CD8-positive, alpha-beta memory T cell (primary cell): ENCODE measurements at places on chromosomes 7 and 10. TPM values are rescaled to one million over a fixed set of nuclear protein-coding genes. Genes with fewer than 3 reads are reported as not detected.

- H3K4me3 ChIP-seq, result no peak overlapping the region
- DNase-seq, result no peak
- H3K27ac ChIP-seq, result no peak overlapping the region
- H3K4me1 ChIP-seq, result no peaks in the 10 kb centered on the region
These were observed 88.5 kb downstream of the ACTR3B start for GRCh38 chr7:152848026-152848425.

DNA sequence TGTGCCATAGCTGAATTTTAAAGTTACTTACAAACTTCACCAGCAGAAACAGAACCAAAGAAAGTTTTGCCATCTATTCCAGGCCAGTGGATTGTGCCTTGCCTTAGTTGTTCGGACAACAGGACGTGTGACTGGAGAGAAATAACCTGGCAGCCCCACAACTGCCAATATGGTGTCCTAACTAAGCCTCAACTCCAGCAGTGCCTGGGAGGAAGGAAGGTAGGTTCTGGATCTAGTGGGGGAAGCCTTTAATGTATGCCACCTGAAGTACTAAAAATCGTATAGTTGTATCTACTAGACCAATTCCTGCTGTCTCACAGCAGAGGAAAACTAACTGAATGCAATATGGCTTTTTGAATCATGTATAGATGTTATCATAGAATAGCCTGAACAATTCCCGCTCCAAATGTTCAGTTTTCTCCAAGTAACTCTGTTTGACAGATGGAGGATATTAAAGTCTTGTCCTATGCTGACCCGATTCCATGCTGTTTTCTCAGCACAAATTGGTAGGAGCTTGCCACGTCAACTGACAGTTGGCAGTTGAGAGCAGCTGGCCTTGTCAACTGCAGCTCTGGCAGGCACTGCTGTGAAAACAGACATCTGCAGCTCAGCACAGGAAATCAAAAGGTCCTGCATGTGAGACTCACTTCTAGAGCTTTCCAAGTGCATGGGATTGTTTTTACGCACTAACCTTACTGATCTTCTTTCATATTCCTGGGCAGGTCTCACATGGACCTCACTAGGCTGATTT lies 84.5 kb upstream of the WNT16 start:
- H3K4me1 ChIP-seq, result no peaks in the 10 kb centered on the region
- DNase-seq, result no peak
- no peak overlapping the region for H3K4me3 ChIP-seq
- H3K36me3 ChIP-seq, result no peaks in the 10 kb centered on the region

- no peaks in the 10 kb centered on the region for H3K27me3 ChIP-seq
- H3K27ac ChIP-seq, result peak overlapping the region; percentile 51
- peak overlapping the region; percentile 70 for H3K4me3 ChIP-seq
- DNase-seq, result peak; percentile 62
These were observed 4.1 kb downstream of the IMPDH1 start for GRCh38 chr7:128405471-128406313.

DNA sequence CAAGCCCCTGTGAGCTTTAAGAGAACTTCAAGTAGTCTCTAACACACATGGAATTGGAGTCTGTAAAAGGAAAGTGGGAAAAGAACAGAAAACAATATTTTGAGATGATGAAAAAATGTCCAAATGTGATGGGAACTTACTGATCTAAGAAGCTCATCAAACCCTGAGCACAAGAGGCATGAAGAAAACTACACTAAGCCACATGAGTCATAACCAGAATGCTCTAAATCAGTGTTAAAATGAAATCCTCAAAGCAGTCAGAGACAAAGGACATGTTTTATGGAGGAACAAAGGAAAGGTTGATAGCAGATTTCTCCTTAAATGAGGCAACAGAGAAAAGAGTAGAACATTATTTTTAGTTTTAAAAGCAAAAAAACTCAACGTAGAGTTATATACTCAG lies 37.2 kb downstream of the ZNF33A start:
- no peaks in the 10 kb centered on the region for H3K27me3 ChIP-seq
- H3K4me1 ChIP-seq, result peaks cover 6% of the 10 kb centered on the region
- no peak overlapping the region for H3K27ac ChIP-seq
- no peak for DNase-seq
- H3K36me3 ChIP-seq, result peaks cover 8% of the 10 kb centered on the region

DNA sequence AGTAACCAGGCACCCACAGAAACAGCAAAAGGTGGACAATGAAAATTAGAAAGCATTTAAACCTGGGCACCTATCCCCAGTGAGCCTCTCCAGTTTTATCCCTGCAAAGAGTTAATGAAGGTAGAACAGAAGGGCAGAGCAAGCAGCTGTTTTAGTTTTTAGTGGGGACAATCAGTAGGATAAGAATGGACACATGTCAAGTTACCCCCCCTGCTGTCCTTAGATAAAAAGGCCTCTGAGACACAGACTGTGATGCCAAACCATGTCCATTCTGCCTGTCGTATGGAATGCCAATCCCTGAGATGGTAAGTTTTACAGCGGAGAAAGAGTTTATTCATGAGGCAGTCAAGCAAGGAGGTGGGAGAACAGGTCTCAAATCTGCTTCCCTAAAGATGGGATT lies 162.6 kb upstream of the AGR3 start:
- no peaks in the 10 kb centered on the region for H3K27me3 ChIP-seq
- no peak overlapping the region for H3K4me3 ChIP-seq
- H3K36me3 ChIP-seq, result no peaks in the 10 kb centered on the region
- DNase-seq, result no peak
- H3K27ac ChIP-seq, result no peak overlapping the region

DNA sequence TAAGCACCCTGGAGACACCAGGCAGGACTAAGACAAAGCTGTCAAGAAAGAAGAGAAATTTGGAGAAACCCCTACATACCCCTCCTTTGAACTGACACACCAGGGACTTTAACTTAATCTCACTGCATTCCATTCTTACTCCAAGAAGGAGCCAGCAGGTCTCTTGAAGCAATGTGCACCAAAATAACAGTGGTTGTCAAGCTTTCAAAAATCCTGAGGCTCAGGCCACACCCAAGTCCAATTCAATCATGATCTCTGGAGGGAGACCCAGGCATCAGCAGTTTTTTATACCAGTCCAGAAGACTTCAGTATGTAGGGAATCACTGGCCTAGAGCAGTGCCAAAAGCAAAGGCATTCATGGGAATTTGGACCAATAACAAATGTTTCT lies 6.8 kb downstream of the SLC25A13 start:
- no peak for DNase-seq
- no peaks in the 10 kb centered on the region for H3K36me3 ChIP-seq
- H3K4me1 ChIP-seq, result no peaks in the 10 kb centered on the region
- no peak overlapping the region for H3K4me3 ChIP-seq
- H3K27me3 ChIP-seq, result no peaks in the 10 kb centered on the region

DNA sequence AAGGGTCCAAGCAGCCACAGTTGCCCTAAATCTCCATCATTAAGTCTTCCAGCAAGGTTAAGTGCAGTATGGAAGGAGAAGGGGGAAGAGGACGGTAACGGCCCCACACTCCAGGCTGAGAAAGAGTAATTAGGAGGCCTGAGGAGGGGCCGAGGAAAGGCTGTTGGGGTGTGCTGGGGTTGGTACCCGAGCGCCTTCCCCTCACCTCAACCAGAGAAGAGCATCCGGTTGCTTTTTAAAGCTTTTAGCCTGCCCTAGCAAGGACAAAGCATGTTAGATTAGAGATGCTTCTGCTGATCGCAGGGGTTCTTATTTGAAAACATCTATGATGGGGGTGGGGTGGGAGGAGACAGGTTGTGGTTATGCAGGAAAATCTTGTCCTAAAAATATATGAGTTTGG lies 9.0 kb upstream of the ZSCAN21 start:
- no peaks in the 10 kb centered on the region for H3K27me3 ChIP-seq
- no peaks in the 10 kb centered on the region for H3K4me1 ChIP-seq
- DNase-seq, result no peak

DNA sequence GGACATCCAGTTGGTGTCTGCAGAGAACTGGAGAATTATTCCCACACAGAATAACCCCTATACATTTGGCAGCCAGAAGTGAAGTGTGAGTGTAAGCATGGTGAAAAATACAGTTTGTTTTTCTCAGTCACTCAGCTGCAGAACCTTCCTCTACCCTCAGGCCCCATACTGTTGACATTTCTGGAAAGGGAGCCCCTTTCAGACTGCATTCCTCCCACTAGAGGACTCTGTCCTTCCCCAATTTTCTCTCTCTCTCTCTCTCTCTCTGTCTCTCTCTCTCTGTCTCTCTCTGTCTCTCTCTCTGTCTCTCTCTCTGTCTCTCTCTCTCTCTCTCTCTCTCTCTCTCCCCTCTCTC lies 86.8 kb upstream of the STEAP1B start:
- no peak for DNase-seq
- H3K4me1 ChIP-seq, result no peaks in the 10 kb centered on the region
- no peaks in the 10 kb centered on the region for H3K27me3 ChIP-seq
- no peak overlapping the region for H3K4me3 ChIP-seq

- H3K4me3 ChIP-seq, result peak overlapping the region; percentile 29
- DNase-seq, result peak; percentile 41
- H3K27ac ChIP-seq, result peak overlapping the region; percentile 69
- peaks cover 84% of the 10 kb centered on the region for H3K27me3 ChIP-seq
- H3K4me1 ChIP-seq, result peaks cover 54% of the 10 kb centered on the region
These were observed 936 bp downstream of the IGF2BP3 start for GRCh38 chr7:23469150-23469960.

GRCh38 chr7:289756-290553 lies at the start of gene FOXL3:
Gene FOXL3, plus strand, starts transcription at chr7:290170. Its CDS starts 0 bp downstream, at chr7:290170.
- peaks cover 12% of the 10 kb centered on the region for H3K27me3 ChIP-seq
- no peaks in the 10 kb centered on the region for H3K36me3 ChIP-seq
- H3K27ac ChIP-seq, result no peak within 1 kb of the TSS
- no peak within 1 kb of the TSS for H3K4me3 ChIP-seq
- DNase-seq, result no peak

- H3K4me1 ChIP-seq, result no peaks in the 10 kb centered on the region
- H3K36me3 ChIP-seq, result no peaks in the 10 kb centered on the region
- no peak overlapping the region for H3K4me3 ChIP-seq
- DNase-seq, result no peak
These were observed 437.2 kb upstream of the MKI67 start for GRCh38 chr10:128563387-128563786.

DNA sequence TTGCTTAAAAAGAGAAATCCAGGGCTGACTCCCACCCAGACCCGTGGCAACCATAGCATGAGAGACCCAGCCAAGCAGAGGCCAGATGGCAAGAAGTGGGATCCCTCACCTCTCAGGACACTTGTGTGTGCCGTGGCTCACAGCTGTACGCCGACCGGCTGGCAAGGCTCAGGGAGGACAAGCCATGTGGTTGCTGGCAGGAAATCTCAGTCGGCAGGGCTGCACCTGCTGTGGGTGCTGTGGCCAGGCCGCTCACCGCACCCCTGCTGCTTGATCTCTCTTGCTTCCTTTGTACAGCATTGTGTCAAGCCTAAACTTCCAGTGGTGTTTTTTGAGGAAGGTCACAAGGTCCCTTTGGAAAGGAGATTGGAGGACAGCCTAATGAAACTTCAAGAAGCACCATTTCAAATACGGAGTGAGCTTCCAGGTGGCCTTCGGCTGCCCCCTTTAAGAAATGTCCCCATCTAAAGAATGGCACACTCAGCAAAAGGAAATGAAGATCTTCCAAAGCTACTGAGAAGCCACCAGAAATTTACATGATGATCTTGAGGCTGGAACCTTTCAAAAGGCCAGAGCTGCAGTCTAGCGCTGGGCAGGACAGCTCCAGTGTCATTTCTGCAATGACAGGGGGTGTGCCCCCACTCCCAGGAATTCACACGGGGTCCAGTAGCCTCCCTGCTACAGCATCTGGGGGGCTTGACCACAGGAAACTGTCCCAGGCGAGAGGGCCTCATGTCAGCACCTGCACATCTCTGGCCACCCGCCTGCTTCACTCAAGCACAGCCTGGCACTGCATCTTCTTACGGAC lies 409.0 kb upstream of the MGMT start:
- no peak overlapping the region for H3K27ac ChIP-seq
- no peaks in the 10 kb centered on the region for H3K36me3 ChIP-seq
- peak overlapping the region; percentile 16 for H3K4me3 ChIP-seq
- DNase-seq, result peak; percentile 63
- no peaks in the 10 kb centered on the region for H3K27me3 ChIP-seq
- H3K4me1 ChIP-seq, result peaks cover 33% of the 10 kb centered on the region

GRCh38 chr7:36308031-36308430 lies 81.6 kb upstream of the ANLN start:
- DNase-seq, result no peak
- no peaks in the 10 kb centered on the region for H3K27me3 ChIP-seq
- H3K4me3 ChIP-seq, result no peak overlapping the region
- no peaks in the 10 kb centered on the region for H3K36me3 ChIP-seq
- no peak overlapping the region for H3K27ac ChIP-seq

- DNase-seq, result no peak
- no peaks in the 10 kb centered on the region for H3K36me3 ChIP-seq
- no peak overlapping the region for H3K4me3 ChIP-seq
- H3K4me1 ChIP-seq, result no peaks in the 10 kb centered on the region
- H3K27ac ChIP-seq, result no peak overlapping the region
- H3K27me3 ChIP-seq, result no peaks in the 10 kb centered on the region
These were observed 355.6 kb downstream of the RNLS start for GRCh38 chr10:88227342-88228018.

- DNase-seq, result no peak
- peak overlapping the region; percentile 88 for H3K27ac ChIP-seq
- H3K4me1 ChIP-seq, result peaks cover 31% of the 10 kb centered on the region
- H3K27me3 ChIP-seq, result no peaks in the 10 kb centered on the region
These were observed 1.3 kb upstream of the YWHAG start for GRCh38 chr7:76359978-76360638.

DNA sequence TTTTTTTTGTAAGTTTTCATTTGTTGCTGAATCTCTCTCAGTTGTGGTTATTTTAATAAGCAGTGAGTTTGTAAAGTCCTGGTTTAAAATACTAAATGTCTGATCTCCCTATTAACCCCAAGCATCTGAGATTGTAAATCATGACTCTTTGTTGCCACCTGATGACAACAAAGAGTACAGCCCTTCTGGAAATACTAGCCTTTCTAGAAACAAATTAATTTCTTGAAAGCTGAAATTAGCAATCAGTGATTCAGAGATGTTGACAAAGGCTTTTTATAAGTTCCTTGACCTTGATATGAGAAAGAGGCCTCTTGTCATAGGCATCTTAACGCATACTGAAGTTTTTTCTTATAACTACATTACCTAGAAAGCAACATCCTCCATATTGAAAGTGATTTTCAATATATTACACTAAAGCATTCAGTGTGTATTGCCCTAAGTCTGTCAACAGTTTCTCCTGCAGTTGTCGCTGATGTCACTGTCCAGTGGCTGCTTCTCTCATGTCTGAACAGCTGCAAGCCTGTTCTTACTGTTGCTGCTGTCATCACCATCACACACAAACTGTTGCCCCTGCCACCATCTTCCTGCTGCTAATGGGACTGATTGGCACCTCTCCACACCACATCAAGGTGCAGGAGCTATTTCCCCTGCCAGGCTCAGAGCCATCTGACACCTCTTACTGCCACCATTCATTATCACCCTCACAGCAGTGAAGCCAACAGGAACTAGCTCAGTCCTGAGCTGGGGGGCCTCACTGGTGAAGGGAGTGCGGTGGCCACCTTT lies 95.1 kb upstream of the LRGUK start:
- no peak overlapping the region for H3K27ac ChIP-seq
- H3K36me3 ChIP-seq, result no peaks in the 10 kb centered on the region
- H3K27me3 ChIP-seq, result no peaks in the 10 kb centered on the region
- DNase-seq, result no peak
- H3K4me1 ChIP-seq, result no peaks in the 10 kb centered on the region

The TAS2R4 gene
- not detected for polyA plus RNA-seq

The ZPBP gene
- not detected for polyA plus RNA-seq

The FAM237B gene
- not detected for polyA plus RNA-seq

The GNG11 gene
- not detected for polyA plus RNA-seq

The VENTX gene
- not detected for polyA plus RNA-seq

The GRM8 gene
- not detected for polyA plus RNA-seq
